ENCODE measurements at places on chromosomes 12 and 14. TPM values are rescaled to one million over a fixed set of nuclear protein-coding genes. Genes with fewer than 3 reads are reported as not detected.

DNA sequence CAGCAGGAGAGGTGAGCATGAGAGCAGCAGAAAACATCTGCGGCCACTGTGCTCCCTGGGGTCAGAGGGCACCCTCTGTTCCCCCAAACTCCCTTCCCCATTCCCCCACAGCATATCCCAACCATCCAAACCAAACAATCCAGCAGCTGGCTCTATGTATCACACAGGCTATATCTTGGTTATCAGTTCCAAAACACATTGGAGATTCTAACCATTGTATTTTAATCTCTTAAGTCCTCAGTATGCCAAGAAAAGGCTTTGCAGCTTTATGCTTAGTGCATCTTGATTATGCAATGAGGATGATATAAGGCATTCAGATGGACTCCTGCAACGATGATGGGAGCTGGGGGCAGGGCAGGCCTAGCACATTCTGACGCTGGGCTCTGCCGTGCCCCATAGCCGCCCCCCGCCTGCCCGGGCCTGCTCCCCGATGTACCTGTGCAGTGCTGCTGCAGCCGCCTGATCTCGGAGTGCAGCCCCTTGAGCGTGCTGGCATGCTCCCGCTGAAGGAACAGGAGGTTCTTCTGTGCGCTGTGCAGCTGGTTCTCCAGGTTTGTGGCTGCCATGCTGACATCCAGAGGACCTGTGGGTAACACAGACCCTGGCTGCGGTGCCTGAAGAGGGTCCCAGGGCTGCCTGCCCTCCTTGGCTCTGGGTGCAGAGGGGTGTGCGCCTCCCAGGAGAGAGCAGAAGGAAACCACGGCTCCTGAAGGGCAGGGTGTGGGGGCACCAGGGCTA is 29.6 kb downstream of the CCDC92 start:
- no peaks in the 10 kb centered on the region for H3K27me3 ChIP-seq
- no peak overlapping the region for H3K27ac ChIP-seq
- peaks cover 13% of the 10 kb centered on the region for H3K4me1 ChIP-seq
- no peak overlapping the region for H3K4me3 ChIP-seq

- no peak overlapping the region for H3K4me3 ChIP-seq
- H3K4me1 ChIP-seq: no peaks in the 10 kb centered on the region
- no peaks in the 10 kb centered on the region for H3K27me3 ChIP-seq
- DNase-seq: no peak
- H3K27ac ChIP-seq: no peak overlapping the region
- no peaks in the 10 kb centered on the region for H3K36me3 ChIP-seq
Observed at GRCh38 chr14:67151082-67151666, 38.1 kb upstream of the GARIN2 start.

DNA sequence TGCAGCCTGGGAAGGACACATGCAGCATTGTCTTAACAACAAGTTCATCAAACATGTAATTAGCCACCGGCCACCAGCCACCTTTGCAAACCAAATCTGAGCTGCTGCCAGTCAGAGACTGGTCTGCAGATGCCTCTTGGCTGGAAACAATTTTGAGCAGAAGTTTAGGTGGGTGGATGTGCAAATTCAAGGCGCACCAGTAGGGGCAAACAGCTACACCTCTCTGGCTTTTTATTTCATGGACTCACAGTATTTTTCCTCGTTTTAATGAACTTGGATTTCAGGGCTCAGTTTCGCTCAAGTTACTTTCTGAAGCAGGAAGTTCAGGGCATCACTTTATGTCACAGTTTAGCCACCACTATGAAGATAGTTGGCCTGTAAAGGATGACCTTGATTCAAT is 94.3 kb downstream of the OTX2 start:
- H3K27me3 ChIP-seq: no peaks in the 10 kb centered on the region
- H3K27ac ChIP-seq: no peak overlapping the region
- H3K4me3 ChIP-seq: no peak overlapping the region
- no peaks in the 10 kb centered on the region for H3K4me1 ChIP-seq
- no peaks in the 10 kb centered on the region for H3K36me3 ChIP-seq
- no peak for DNase-seq

DNA sequence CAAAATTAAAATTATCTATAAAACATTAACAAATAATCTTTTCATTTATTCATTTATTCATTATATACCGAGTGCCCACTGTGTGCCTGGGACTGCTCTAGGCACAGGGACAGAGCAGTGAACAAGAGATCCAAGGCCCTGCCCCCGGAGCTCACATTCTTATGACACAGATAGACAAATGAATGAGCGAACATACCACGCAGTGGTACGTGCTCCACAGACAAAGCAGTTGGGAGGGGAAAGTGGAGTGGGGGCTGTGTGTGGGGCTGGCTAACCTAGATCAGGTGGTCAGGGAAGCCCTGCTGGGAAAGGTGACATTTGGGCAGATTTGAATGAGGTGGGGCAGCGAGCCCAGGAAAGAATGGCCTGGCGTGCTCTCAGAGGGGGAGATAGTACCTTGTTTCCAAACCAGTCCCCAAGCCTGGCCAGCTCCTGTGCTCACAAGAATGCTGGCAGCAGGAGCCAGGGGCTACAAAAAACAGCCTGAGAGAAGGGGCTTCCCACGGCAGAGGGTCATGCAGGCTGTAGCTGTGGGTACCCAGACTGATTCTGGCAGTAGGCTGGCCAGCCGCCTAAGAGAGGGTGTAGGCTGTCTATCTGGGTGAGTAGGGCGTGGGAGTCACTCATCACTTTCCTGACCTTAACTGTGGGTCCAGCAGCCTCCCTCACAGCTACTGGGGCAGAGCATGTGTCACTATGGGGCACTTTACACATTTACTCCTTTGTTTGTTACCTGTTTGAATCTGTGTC is 57.8 kb upstream of the ACTN1 start:
- DNase-seq: no peak
- H3K4me3 ChIP-seq: no peak overlapping the region
- H3K27me3 ChIP-seq: peaks cover 2% of the 10 kb centered on the region
- no peak overlapping the region for H3K27ac ChIP-seq
- no peaks in the 10 kb centered on the region for H3K36me3 ChIP-seq

DNA sequence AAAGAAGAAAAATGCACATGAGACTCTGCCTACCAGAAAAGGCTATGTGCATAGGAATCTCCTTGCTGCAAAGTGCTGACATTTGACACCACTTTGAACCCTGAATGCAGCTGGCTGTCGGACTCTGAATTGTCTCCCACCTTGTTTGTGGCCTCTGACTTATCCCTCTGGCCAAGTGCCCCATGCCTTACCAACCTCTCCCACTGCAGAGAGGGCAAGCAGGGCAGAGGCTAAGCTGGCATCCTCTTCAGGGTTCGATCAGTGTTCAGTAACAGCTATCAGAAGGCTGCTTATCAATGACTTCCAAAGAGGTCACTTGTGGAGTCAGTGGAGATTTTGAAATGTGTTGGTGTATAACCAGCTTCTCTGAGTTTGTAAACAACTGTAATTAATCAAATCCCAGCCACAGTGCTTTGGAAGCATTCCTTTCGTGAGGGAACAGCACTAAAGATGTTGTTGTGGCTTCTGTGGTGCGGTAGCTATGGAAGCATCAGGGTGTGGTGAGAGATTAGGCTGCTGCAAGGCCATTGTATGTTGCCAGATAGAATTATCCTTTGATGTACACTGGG is 22.6 kb upstream of the BMP4 start:
- no peak overlapping the region for H3K27ac ChIP-seq
- H3K27me3 ChIP-seq: no peaks in the 10 kb centered on the region
- DNase-seq: no peak
- no peaks in the 10 kb centered on the region for H3K36me3 ChIP-seq
- no peak overlapping the region for H3K4me3 ChIP-seq
- H3K4me1 ChIP-seq: no peaks in the 10 kb centered on the region

- H3K27ac ChIP-seq: no peak overlapping the region
- H3K4me1 ChIP-seq: peaks cover 41% of the 10 kb centered on the region
- H3K36me3 ChIP-seq: peaks cover 1% of the 10 kb centered on the region
- DNase-seq: no peak
- no peaks in the 10 kb centered on the region for H3K27me3 ChIP-seq
Observed at GRCh38 chr12:109997393-109997792, 1.2 kb upstream of the GIT2 start.

DNA sequence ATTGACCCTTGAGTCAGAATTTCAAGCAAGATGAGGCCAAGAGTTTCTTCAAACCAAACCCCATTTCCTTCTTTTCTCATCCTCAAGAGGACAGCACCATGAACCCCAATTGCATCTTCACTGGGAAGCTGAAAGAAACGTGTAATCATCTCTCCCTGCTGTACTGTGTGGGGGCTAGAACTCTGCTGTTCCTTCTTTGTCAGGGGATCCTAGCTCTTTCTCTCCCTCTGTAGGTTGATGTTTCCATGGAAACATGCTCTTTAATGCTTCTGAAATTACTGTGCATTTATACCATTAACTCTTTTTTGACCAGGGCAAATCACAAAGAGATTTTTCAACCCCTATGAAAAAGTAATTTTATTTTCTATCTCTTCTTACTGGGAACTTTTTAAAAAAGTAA is 295.1 kb downstream of the GRIN2B start:
- no peaks in the 10 kb centered on the region for H3K36me3 ChIP-seq
- H3K27me3 ChIP-seq: no peaks in the 10 kb centered on the region
- no peak for DNase-seq
- no peak overlapping the region for H3K27ac ChIP-seq
- H3K4me3 ChIP-seq: no peak overlapping the region
- H3K4me1 ChIP-seq: no peaks in the 10 kb centered on the region

GRCh38 chr12:62840806-62841205 is 94.1 kb downstream of the PPM1H start:
- no peaks in the 10 kb centered on the region for H3K4me1 ChIP-seq
- H3K27me3 ChIP-seq: no peaks in the 10 kb centered on the region
- H3K27ac ChIP-seq: no peak overlapping the region
- H3K4me3 ChIP-seq: no peak overlapping the region
- no peak for DNase-seq

DNA sequence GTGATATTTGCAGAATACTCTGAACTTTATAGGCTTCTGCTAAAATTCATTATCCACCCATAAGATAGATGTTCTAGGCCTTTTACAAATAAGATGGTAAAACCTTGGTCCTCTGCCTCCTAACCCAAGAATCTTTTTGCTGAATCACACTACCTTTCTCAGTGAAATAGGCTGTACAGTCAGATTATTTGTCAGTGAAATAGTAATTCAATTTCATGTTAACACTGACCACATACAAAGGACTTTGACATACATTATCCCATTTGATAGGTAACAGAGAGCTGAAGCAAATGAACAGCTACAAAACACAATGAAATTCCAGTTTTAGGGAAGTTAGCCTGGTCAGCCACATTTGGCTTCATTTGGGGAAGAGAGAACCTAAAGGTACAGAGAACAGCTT is 141.1 kb downstream of the PCNX1 start:
- no peak overlapping the region for H3K27ac ChIP-seq
- DNase-seq: no peak
- peaks cover 46% of the 10 kb centered on the region for H3K36me3 ChIP-seq

DNA sequence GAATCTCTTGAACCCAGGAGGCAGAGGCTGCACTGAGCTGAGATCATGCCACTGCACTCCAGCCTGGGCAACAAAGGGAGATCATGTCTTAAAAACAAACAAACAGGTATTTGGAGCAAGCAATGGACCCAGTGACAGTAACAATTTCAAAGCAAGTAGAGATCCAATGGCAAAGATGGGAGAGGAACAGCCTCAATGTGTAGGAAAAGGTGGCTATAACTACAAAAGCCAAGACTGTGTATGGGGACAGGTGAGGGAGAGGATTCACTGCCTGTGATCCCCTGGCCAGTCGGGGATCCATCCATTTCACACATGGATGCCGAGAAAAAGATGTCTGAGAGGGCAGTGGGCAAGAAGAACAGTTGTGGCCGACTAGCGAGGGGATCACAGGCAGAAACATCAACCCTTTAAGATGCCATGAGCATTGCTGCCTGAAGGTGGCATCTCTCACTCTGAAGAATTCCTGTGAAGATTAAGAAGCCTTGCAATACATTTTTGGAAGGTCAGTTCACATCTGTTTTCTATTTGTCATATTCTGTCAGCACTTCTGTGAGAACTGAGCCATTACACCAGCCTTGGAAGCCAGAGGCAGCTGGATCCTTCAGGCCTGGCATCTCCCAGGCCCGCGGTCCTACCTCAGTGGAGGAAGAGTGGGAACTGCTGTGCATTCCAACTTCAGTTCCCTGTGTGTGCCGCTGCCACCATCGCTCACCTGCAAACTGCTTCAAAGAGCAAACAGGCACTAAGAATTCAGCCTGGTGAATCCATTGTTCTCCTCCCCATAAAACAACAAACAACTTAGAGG is 54.5 kb upstream of the FRS2 start:
- no peaks in the 10 kb centered on the region for H3K4me1 ChIP-seq
- H3K27me3 ChIP-seq: no peaks in the 10 kb centered on the region
- no peak for DNase-seq
- no peak overlapping the region for H3K27ac ChIP-seq
- no peaks in the 10 kb centered on the region for H3K36me3 ChIP-seq

- H3K36me3 ChIP-seq: no peaks in the 10 kb centered on the region
- DNase-seq: no peak
- H3K27me3 ChIP-seq: no peaks in the 10 kb centered on the region
- H3K27ac ChIP-seq: no peak overlapping the region
- H3K4me3 ChIP-seq: no peak overlapping the region
Observed at GRCh38 chr12:50041962-50042361, 15.4 kb upstream of the ASIC1 start.

DNA sequence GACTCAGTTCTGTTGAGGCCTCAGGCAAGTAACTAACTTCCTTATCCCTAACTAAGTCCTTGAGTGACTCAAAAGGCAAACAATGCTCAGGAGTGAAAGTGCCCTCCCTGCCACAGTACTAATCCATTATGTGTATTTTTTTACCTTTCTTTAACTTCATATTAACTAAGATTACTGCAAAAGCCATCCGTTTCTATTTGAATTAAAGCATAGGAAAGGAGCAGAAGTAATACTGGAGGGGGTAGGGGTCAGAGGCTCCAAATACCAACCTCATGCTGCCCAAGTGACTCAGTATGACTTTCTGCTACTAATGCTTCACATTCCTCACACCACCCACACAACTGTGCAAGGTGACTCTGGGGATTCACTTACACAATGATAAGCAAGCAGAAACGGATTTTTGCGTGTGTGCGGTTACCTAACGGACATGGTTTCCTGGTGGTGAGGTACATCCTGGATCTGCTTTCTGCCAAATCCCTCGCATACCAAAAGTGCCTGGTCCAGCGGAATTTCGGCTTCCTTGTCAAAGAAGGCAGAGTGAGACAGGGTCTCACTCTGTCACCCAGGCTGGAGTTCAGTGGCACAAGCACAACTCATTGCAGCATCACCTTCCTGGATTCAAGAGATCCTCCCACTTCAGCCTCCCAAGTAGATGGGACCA is 25.1 kb downstream of the MOK start:
- no peak for DNase-seq
- H3K36me3 ChIP-seq: no peaks in the 10 kb centered on the region
- H3K4me3 ChIP-seq: no peak overlapping the region
- no peak overlapping the region for H3K27ac ChIP-seq
- H3K4me1 ChIP-seq: no peaks in the 10 kb centered on the region

Gene HNF1A
- not detected for total RNA-seq

Gene CLEC4C
- not detected for total RNA-seq

Gene TCL1B
- not detected for total RNA-seq

Gene RFX4
- total RNA-seq: not detected

Gene CEP128
- total RNA-seq: 15.6 TPM

Gene ZCCHC8
- 66.6 TPM for total RNA-seq

Gene C12orf50
- not detected for total RNA-seq

All from natural killer cell (primary cell).